H9 (cell line): ENCODE measurements at places on chromosomes 1 and 21. TPM values are rescaled to one million over a fixed set of nuclear protein-coding genes. Genes with fewer than 3 reads are reported as not detected.

DNA sequence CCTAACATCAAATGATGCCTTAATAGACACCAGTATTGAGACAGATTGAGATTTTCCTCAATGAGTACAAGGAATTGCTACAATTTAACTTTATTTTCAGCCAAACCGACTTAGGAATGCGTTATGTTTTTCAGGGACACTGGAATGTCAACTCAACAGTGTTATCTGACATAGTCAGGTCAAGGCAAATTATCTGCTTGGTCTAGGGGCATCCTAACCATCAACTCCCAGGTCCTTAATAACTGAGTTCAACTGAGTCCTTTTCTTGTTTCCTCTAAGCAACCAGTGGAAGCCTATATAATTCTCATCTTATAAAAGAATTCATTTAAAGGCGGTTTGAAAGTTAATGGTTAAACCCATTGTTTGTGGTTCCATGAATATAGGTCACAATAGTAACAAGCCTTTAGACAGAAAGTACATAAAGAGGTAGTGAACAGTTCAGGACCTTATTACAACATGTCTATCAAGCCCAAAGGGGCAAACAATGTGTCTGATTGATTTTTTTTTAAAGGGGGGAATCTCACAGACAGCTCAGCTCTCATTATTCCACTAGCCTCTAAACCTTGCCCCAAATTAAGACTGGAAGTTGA lies 32.3 kb upstream of the NR5A2 start:
- no peak overlapping the region for H3K27ac ChIP-seq
- H3K4me3 ChIP-seq, result no peak overlapping the region
- no peaks in the 10 kb centered on the region for H3K27me3 ChIP-seq
- no peaks in the 10 kb centered on the region for H3K36me3 ChIP-seq
- H3K4me1 ChIP-seq, result no peaks in the 10 kb centered on the region

DNA sequence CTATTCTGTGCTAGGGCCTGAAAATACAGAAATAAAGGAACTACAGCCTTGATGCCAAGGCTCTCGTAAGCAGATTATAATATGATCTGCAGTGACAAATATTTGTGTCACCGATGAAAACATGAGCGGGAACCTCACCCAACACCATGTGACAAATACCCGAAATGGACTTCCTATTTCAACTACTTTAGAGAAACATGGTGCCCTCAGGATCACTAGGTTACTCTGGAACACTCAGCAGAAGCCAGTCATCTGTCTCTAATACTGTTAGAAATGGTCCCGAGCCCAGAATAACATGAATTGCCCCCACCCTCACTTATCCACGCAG lies 463 bp upstream of the VAMP3 start:
- no peaks in the 10 kb centered on the region for H3K27me3 ChIP-seq
- H3K27ac ChIP-seq, result no peak overlapping the region
- H3K4me1 ChIP-seq, result peaks cover 3% of the 10 kb centered on the region; the same call in 1 of the 2 replicates
- peak overlapping the region; percentile 81 for H3K4me3 ChIP-seq

GRCh38 chr1:180751921-180752320 lies 120.1 kb downstream of the XPR1 start:
- no peak overlapping the region for H3K27ac ChIP-seq
- H3K4me1 ChIP-seq, result no peaks in the 10 kb centered on the region
- 0 out of 2 replicates have a peak, but pooled peaks cover 4% of the 10 kb centered on the region for H3K36me3 ChIP-seq

- no peak overlapping the region for H3K4me3 ChIP-seq
- no peak for DNase-seq
- H3K27ac ChIP-seq, result no peak overlapping the region
- H3K4me1 ChIP-seq, result no peaks in the 10 kb centered on the region
Measured at GRCh38 chr1:65965112-65965996, 172.7 kb downstream of the PDE4B start.

DNA sequence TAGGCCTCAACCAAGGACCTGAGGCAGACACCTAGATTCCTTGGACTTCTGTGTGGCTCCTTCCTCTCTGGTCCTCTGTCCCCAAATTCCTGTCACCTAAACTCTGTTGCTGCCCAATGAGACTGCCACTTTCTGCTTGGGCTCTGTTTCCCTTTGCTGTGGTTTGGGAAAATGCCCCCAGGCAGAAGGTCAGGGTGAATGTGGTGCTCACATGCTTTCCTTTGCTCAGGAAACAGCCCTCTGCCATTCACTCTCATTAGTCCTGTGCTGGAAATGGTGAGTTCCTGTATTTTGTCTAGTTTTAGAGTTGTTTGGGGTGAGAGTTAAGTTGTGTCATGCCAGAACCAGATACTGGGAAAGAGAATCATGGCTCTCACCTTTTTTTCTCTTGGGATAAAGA lies 22.7 kb upstream of the SHE start:
- no peak overlapping the region for H3K27ac ChIP-seq
- H3K4me3 ChIP-seq, result no peak overlapping the region
- no peaks in the 10 kb centered on the region for H3K4me1 ChIP-seq

GRCh38 chr1:167438171-167439138 lies 79.9 kb downstream of the CD247 start:
- no peak overlapping the region for H3K27ac ChIP-seq
- peak overlapping the region; percentile 70; the same call in 2 of the 3 replicates for H3K4me3 ChIP-seq
- 0 out of 2 replicates have a peak, but pooled peaks cover 4% of the 10 kb centered on the region for H3K4me1 ChIP-seq
- DNase-seq, result no peak

- H3K27me3 ChIP-seq, result no peaks in the 10 kb centered on the region
- H3K36me3 ChIP-seq, result peaks cover 4% of the 10 kb centered on the region
- no peak overlapping the region for H3K4me3 ChIP-seq
- H3K4me1 ChIP-seq, result no peaks in the 10 kb centered on the region
- no peak overlapping the region for H3K27ac ChIP-seq
Measured at GRCh38 chr1:110119843-110120242, 7.6 kb downstream of the UBL4B start.

GRCh38 chr1:205913451-205914154 lies 29.7 kb downstream of the SLC26A9 start:
- no peaks in the 10 kb centered on the region for H3K4me1 ChIP-seq
- DNase-seq, result no peak
- H3K4me3 ChIP-seq, result no peak overlapping the region
- no peak overlapping the region for H3K27ac ChIP-seq
- H3K36me3 ChIP-seq, result no peaks in the 10 kb centered on the region

GRCh38 chr21:44398499-44398898 lies 45.1 kb downstream of the TRPM2 start:
- no peaks in the 10 kb centered on the region for H3K36me3 ChIP-seq
- no peak overlapping the region for H3K27ac ChIP-seq
- DNase-seq, result no peak
- no peaks in the 10 kb centered on the region for H3K27me3 ChIP-seq

DNA sequence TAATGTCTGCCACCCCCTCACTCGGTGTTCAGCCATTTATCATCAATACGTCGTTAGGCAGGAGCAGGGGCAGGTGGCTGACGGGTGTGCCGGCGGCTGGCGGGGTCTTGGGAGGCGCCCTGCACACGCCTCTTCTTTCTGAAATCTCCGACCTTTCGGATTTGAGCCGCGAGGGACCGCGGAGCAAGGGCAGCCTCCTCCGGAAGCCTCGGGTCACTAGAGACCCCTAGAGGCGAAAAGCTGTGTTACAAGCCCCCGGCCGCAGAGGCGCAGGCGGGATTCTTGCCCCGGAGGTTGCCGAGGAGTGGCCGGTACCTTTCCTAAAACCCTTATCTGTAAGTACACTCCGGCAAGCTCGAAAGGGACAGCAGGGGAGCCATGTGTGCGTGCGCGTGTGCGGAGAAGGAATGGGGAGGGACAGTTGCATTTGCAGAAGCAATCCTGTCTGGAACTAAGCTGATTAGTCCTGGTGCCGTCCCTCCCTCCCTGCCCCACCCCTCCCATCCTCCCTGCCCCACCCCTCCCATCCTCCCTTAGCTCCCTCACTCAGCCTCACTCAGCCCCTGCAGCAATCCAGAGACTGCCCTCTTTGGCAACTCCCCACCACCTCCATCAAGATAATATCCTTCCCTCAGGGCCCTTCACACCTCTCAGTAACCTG lies 11.0 kb downstream of the BRINP2 start:
- H3K36me3 ChIP-seq, result no peaks in the 10 kb centered on the region
- H3K27ac ChIP-seq, result no peak overlapping the region
- peaks cover 2% of the 10 kb centered on the region; the same call in 1 of the 2 replicates for H3K27me3 ChIP-seq
- no peaks in the 10 kb centered on the region for H3K4me1 ChIP-seq
- H3K4me3 ChIP-seq, result peak overlapping the region; percentile 81

DNA sequence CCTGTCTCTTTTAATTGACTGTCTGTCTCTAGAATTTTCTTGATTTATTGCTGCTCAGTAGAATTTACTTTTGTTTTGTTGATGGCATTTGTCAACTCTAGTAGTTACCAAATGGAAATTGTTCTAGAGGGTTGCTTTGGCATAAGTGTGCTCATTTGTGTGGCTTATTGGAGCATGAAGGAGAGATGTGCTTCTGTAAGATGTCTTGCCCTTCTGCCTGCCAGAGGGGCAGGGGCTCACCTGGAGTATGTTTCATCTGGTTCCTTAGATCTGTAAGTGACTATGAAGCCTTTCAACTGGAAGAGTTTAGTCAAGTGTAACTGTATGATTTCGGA lies 345.5 kb downstream of the DISC1 start:
- peaks cover under 1% of the 10 kb centered on the region; the same call in 1 of the 2 replicates for H3K36me3 ChIP-seq
- no peak for DNase-seq
- H3K4me1 ChIP-seq, result no peaks in the 10 kb centered on the region
- no peak overlapping the region for H3K27ac ChIP-seq
- no peaks in the 10 kb centered on the region for H3K27me3 ChIP-seq
- no peak overlapping the region for H3K4me3 ChIP-seq

GRCh38 chr1:221939607-221940006 lies 197.7 kb upstream of the DUSP10 start:
- no peak overlapping the region for H3K4me3 ChIP-seq
- no peaks in the 10 kb centered on the region for H3K4me1 ChIP-seq
- no peaks in the 10 kb centered on the region for H3K27me3 ChIP-seq
- no peak overlapping the region for H3K27ac ChIP-seq

DNA sequence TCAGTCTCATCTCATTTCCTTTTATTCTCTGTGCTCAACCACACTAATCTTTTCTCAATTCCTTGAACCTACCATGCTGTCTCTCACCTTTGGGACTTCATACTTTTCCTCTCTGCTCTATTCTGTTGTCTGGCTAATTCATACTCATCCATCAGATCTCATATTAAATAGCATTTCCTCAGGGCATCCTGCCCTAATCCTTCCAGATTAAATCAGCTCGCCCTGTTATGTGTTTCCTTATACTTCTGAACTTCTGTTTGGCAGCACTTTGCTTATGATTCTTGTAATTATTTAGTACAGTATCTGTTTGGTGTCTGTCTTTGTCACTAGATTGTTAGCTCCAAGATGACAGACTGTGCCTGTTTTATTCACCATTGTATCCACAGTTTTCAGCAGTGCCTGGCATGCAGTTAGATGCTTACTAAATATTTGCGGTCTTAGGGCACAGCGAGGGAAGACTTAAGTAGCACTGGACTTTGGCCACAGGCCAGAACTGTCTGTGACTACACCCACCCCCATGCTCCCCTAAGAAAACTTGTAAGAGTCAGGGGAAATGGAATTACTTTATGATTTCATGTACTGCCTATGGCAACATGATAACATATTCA lies 9.9 kb upstream of the CAP1 start:
- H3K4me3 ChIP-seq, result no peak overlapping the region
- H3K36me3 ChIP-seq, result no peaks in the 10 kb centered on the region
- H3K27me3 ChIP-seq, result no peaks in the 10 kb centered on the region
- no peaks in the 10 kb centered on the region for H3K4me1 ChIP-seq

GRCh38 chr1:178594133-178594532 lies 81.2 kb downstream of the TEX35 start:
- no peak overlapping the region for H3K27ac ChIP-seq
- H3K4me1 ChIP-seq, result no peaks in the 10 kb centered on the region
- no peak for DNase-seq

DNA sequence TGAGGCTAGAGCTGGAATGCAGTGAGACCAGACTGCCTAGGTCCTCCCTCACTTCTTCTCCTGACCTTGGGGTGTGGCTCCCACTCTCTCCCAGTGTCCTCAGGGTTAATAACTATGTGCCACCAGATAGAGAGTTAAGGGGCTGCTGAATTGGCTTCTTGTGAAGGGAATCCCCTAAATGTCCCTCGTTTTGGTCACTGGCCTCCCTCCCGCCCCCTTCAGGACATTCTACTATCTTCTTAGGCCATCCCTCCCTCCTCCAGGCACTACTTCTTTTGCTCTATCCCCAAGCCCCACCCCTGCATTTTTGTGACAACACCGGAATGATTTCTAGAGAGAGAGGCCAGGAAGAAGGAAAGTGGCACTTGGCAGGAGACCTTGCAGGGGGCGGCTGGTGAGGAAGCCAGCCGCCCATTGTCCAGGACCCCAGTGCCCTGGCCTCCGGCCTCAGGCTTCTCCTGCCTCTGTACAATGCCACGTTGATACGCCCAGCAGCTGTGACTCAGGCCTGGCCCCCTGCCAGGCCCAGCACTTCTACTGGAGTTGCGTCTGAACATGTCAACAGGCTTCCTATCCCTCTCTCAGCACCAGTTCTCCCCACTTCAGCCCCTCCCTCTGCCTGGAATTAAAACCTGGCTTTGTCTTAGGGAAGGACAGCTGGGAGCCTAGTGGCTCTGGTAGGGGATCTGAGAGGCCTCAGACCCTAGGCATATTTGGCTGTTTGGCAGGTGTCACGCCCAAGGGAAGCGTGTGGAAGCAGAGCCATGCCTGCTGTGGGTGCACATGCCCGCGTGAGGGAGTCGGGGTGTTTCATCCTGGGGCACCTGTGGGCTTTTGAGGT lies 9.1 kb downstream of the LMNA start:
- no peaks in the 10 kb centered on the region for H3K27me3 ChIP-seq
- H3K4me1 ChIP-seq, result peaks cover 9% of the 10 kb centered on the region; the same call in 1 of the 2 replicates
- peak overlapping the region; percentile 71 for H3K27ac ChIP-seq

DNA sequence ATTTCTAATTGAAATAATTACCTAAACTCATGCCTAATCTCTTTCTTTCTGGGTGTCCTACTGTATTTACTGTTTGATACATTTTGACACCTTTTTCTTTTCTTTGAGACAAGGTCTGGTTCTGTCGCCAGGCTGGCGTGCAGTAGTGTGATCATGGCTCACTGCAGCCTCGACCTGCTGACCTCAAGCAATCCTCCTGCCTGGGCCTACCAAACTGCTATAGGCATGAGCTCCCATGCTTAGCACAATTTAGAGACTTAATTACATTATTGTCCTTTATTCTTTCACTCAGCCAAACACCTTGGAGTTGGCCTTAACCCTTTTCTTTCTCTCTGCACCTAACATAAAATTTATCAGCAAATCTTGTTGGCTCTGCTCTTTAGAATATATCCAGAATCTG lies 139.8 kb upstream of the KIF26B start:
- H3K27me3 ChIP-seq, result no peaks in the 10 kb centered on the region
- H3K4me1 ChIP-seq, result peaks cover 8% of the 10 kb centered on the region; the same call in 1 of the 2 replicates
- peaks cover 4% of the 10 kb centered on the region; the same call in 1 of the 2 replicates for H3K36me3 ChIP-seq
- no peak overlapping the region for H3K4me3 ChIP-seq
- DNase-seq, result no peak
- no peak overlapping the region for H3K27ac ChIP-seq

GRCh38 chr1:108071601-108072000 lies 106.6 kb upstream of the VAV3 start:
- H3K27ac ChIP-seq, result no peak overlapping the region
- no peak for DNase-seq
- H3K36me3 ChIP-seq, result no peaks in the 10 kb centered on the region
- H3K4me3 ChIP-seq, result no peak overlapping the region
- H3K27me3 ChIP-seq, result no peaks in the 10 kb centered on the region

- H3K36me3 ChIP-seq, result no peaks in the 10 kb centered on the region
- no peaks in the 10 kb centered on the region for H3K4me1 ChIP-seq
- DNase-seq, result no peak
- H3K27me3 ChIP-seq, result no peaks in the 10 kb centered on the region
- H3K4me3 ChIP-seq, result no peak overlapping the region
- H3K27ac ChIP-seq, result no peak overlapping the region
Measured at GRCh38 chr1:11912000-11912399, 14.2 kb downstream of the KIAA2013 start.

The SLC2A5 gene
- not detected in 2 replicates for total RNA-seq

The PADI4 gene
- total RNA-seq, result 0.13 and 0.18 TPM in 2 replicates

The APCS gene
- total RNA-seq, result not detected in 2 replicates

The S100A9 gene
- not detected in 2 replicates for total RNA-seq

The FCAMR gene
- total RNA-seq, result not detected in 2 replicates

The C8A gene
- not detected in 2 replicates for total RNA-seq

The PTPN7 gene
- 0.22 and 0.72 TPM in 2 replicates for total RNA-seq

The LIPI gene
- total RNA-seq, result not detected in 2 replicates
